ENCODE measurements at places on chromosomes 5 and 9. TPM values are rescaled to one million over a fixed set of nuclear protein-coding genes. Genes with fewer than 3 reads are reported as not detected.

- DNase-seq: no peak
Observed at GRCh38 chr9:11779971-11780370, 913.2 kb upstream of the TYRP1 start.

DNA sequence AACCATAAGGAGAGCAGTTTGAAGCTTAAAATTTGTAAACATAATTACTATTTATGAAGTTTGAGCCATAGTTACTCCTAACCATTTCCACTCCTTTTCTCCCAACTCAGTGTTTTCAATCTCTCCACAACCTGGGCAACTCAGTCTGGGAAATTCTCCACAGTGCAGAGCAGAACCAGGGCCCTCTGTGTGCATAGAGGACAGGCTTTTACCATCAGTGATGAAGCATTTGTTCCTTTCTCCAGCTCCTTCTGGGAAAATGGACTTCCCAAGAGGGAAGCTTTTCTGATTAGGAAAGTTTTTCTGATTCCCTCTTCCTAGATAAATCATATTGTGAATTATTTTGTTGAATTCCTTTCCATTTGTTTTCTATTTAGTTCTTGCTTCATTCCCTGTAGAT, 132.3 kb upstream of the MPDZ start:
- DNase-seq: no peak

Gene MTAP
- total RNA-seq: 32.9 TPM

DNA sequence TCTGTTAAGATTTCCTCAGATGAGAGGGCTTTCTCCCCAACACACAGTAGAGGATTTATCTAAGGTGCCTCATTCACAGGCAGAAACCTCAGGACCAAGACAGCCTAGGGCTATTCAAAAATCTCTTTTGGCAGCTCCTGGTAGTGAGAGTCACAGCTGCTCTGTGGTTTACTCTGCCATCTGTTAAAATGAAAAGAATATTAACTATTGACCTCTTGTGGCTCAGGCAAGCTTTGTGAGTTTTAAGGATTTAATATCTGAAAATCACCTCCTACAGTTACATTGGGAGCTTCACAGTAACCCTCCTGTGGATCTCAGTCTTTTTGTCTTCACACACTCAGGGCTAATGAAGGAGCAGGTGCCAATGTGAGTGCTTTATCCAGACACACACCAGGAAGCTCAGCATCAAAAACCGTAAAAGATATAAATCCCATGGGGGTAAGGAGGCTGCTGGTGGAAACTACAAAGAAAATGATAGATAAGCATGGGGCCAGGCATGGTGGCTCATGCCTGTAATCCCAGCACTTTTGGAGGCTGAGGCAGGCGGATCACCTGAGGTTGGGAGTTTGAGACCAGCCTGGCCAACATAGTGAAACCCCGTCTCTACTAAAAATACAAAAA, 29.7 kb downstream of the PPP1R2B start:
- no peak for DNase-seq

GRCh38 chr9:99465231-99465907, 243.3 kb downstream of the SEC61B start:
- no peak for DNase-seq
